ENCODE measurements at places on chromosomes 2 and 18.

DNA sequence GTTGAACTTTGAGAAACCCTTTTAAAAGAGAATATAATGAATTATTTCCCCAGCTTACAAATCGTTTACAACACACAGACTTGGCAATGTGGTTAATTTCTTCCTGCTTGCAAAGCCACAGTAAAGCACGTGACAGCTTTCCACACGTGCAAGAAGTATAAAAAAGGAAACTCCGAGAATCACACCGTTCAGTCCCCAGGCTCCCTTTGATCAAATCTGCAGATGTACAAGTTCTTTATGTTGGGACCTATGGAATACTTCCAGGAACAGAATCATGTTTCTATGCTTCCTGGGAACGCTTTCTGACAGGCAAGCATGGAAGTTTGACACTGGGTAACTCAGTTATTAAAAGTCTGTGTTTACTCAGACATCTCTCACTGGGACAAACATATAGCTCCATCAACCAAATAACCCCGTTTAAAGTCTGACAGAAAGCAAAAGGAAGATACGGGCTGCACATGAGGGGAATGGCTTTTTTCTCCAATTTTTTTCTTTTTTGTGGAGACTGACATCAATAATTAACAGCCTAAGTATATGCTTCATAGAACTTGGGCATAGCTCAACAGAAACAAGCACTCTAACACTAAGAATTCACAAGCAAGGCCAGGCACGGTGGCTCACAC is 134.8 kb downstream of the EIPR1 start:
- no peak for DNase-seq
- no peaks in the 10 kb centered on the region for H3K4me1 ChIP-seq
- no peaks in the 10 kb centered on the region for H3K27me3 ChIP-seq
- H3K4me3 ChIP-seq: no peak overlapping the region

- no peaks in the 10 kb centered on the region for H3K36me3 ChIP-seq
- no peaks in the 10 kb centered on the region for H3K27me3 ChIP-seq
- H3K27ac ChIP-seq: no peak overlapping the region
- H3K4me3 ChIP-seq: no peak overlapping the region
- H3K4me1 ChIP-seq: peaks cover 3% of the 10 kb centered on the region
Observed at GRCh38 chr2:177031438-177032180, 181.0 kb upstream of the HNRNPA3 start.

DNA sequence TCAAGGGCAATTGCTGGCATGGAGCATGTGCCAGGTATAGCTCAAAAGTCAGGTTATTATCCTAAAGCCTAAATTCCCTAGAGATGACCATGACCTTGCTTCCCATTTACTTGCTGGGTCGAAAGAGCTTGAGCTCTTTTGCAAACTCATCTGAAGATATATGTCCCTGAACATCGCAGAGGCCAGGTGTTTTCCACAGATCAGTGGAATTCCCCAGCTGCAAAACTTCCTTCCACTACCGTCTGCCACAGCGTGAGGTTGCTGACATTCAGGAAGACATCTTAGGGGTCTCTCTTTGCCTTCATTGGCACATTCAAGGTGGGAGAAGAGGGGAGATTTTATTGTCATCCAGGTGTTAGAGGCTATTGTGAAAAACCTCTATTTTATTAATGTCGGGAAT is 171.0 kb downstream of the MIB1 start:
- no peaks in the 10 kb centered on the region for H3K4me1 ChIP-seq
- H3K27ac ChIP-seq: no peak overlapping the region
- H3K36me3 ChIP-seq: no peaks in the 10 kb centered on the region
- H3K27me3 ChIP-seq: no peaks in the 10 kb centered on the region

GRCh38 chr2:216081487-216082116 is at the start of the genes PECR and TMEM169:
TSS of gene PECR (minus strand) at chr2:216081809. CDS start at chr2:216081741, 68 bp downstream.
TSS of gene TMEM169 (plus strand) at chr2:216081919. CDS start at chr2:216095964, 14,045 bp downstream.
- peak; percentile 81 for DNase-seq
- H3K27me3 ChIP-seq: no peaks in the 10 kb centered on the region
- H3K4me3 ChIP-seq: peak within 1 kb of the TSS; percentile 60

Measured in ovary (tissue), 10 donors.